Brain microvascular endothelial cell (primary cell): ENCODE measurements at places on chromosomes 5 and 9.

GRCh38 chr5:154284433-154284832 lies 93.9 kb downstream of the GALNT10 start:
- DNase-seq, result no peak

GRCh38 chr9:98809311-98810101 lies 2.0 kb downstream of the GALNT12 start:
- DNase-seq, result peak; percentile 26

DNA sequence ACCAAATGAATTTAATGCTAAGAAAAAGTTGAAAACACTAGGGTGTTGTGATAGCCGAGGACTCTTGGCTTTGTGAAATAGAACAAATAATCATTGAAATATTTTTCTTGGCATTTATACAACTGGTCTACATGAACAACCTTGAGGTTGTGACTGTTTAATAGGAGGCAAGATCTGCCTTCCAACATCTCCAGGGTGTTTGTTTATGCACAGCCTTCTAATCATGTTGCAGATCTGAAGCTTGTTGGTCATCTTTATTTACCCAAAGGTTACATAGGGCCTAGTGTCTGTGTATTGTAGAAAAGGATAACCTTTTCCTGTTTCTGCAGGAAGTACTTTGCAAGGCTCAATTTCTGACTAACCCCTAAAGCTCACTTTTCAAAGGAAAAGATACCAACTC lies 65.2 kb upstream of the RANBP3L start:
- no peak for DNase-seq

- DNase-seq, result peak; percentile 40
Observed at GRCh38 chr5:35470866-35471265, 146.8 kb upstream of the SPEF2 start.

DNA sequence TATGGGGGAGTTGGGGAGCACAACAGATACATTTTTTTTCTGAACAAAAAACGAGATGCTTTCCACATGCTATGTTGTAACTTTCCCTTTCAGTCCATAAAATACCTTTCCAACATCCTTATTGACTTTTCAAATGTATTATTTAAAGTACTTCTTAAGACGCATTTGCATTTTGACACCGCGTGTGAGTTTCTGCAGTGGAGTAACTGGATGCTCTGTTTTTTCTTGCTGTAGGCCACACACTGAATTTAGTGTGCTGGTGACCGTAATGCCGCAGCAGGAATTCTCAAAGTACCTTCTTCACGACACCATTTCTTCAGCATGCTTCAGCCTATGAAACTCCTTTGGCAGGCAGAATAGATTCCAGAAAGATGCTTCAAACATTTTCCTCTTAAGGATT lies 14.3 kb upstream of the EPB41L4B start:
- no peak for DNase-seq

DNA sequence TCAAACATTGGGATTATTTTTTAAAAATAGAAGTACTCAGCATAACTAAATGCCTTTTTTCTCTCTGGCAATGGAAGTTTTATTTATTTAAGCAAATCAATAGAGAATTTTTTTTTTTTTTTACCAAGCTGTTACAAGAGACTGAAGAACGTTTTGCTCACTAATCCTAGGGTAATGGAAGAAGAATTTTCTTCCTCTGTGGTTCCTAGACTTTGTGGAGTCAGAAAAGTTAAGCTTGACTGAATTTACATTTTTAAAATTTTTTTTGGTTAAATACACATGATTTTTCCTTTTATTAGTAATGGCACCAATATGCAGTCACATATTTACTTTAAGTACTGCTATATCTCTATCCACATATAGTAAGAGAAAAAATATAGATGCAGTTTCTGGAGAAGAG lies 189.8 kb downstream of the PCSK1 start:
- no peak for DNase-seq

GRCh38 chr5:94217216-94217615 lies 401.2 kb downstream of the KIAA0825 start:
- no peak for DNase-seq

- no peak for DNase-seq
Observed at GRCh38 chr5:456351-457194, 13.6 kb downstream of the EXOC3 start.

DNA sequence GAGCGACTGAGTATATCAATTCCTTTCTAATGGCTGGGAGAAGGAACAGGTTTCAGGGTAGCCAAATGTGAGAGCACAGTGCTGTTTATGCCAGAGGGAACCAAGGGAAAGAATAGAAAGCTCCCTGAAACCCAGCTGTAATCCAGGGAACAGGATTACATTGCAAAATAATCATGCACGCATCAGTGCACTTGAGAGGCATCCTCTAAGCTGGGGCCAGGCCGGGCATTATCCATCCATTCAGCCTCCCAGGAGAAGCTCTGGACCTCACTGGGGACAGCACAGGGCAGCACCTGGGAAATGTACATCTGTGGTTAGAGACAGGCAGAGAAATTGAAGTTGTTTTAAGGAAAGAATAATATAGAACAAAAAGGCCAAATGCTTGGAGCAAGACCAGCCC lies 72.7 kb downstream of the MTRR start:
- DNase-seq, result no peak

DNA sequence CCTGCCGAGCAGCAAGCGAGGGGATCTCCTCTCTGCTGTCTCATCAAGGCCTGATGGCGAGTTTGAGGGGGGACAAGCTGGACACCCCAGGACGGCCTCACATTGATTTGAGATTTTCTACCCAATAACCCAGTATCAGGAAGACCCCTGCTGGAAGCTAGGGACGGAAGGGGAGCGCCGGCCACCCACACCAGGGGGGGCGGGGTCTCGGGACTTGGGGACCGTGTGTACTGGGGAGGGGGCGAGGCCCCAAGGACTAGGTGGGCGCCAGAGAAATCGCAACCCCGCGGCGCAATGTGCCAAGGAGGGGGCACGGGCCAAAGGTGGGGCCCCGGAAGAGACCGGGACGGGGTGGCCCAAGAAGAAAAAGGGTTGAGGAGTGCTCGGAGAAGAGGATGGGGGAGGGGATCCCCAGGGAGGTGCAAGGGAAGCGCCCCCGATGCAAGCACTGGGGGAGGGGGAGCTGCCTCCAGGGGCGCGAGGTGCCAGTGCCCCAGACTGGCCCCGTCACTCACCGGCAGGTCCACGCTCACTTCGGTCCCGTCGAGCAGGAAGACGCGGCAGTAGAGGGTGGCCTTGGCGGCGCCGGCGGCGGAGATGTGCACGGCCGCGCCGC lies 1.1 kb downstream of the EPB41L4B start:
- no peak for DNase-seq

- no peak for DNase-seq
Observed at GRCh38 chr5:104987074-104987473, 1424.5 kb upstream of the NUDT12 start.

DNA sequence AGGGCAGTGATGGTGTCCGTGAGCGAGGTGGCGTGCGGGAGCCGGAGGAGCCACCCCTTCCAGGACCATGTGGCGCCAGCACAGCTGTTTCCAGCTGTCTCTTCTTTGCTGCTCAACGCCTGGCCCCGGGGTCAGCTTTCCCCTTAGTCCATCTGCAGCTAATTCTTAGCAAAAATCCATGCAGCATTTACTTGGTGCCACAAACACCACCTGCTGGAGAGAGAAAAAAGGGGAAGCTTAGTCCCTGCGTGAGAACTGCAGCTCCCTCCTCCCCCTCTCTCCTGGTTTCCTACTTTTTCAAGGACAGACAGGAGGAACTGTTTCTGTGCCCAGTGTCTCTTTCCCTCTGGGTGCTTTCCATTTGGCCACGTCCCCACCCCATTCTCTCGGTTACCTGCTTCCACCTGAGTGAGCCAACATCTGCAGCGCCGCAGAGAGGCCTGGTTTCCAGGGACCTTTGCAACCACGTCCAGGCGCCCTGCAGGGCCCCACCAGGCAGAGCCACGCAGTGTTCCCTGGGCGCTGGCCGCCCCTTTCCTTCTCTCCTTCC lies 3.4 kb downstream of the SLC6A19 start:
- DNase-seq, result peak; percentile 12

- DNase-seq, result no peak
Observed at GRCh38 chr9:120652934-120653333, 61.3 kb downstream of the MEGF9 start.

- DNase-seq, result no peak
Observed at GRCh38 chr9:132152231-132152630, 9.6 kb upstream of the NTNG2 start.

DNA sequence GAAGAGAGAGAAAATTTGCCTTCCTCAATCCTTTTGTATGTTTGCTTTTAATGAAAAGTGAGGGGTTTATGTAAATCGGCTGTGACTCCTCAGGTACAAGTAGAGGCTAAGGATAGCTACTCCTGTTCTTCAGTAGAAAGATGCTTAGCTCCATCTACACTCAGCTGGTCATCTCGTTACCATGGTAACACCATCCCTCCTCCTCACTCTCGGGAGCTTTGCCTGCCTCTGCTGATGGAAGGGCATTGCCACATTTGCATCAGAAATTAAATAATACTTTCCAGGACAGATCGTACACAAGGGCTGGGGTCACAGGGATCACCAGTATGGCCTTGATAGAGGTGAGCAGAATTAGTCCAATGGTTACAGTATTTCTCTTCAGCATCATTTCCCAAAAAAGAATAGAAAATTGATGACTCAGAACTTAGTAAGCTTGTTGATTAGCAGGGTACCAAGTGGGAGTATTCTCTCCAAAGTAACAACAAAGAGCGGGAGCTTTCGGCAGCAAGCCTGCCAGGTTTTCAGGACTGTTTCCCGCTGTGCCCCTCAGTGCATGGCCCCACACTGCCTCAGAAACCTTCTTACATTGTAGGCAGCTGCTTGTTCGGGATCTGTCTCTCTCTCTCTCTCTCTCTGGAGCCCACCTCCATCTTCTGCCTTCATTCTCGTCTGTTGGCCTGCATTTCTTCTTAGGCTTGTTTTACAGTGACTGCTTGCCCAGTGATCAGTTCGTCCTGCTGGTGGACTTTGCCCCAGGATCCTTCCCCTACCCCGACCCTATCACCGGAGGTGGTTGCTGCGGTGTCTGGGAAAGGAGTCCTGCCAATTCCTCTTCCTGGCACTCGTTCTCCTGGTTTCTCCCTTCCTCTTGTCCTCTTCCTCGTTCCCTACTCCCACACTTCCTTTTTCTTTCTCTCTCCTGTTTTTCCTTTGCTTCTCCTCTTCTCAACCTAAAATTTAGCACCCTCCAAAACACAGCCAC lies 51.9 kb upstream of the SNAPC3 start:
- no peak for DNase-seq

DNA sequence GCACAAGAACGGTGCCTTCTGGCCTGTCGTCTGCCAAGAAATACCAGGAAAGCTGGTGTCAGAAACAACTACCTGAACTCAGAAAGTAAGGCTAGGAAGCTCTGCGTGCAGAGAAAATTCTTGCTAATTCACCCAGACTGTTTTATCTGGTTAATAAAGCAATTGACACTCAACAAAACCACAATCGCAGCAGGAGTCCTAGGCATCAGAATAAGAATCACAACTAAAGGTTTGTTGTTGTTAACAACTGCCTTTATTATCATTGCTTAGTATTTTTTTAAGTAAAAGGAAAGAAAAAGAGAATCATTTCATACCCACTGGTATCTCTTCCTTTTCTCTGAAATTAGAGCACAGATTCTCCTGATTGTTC lies 3.9 kb upstream of the ISL1 start:
- no peak for DNase-seq

GRCh38 chr9:87157366-87158031 lies 210.2 kb upstream of the GAS1 start:
- DNase-seq, result no peak

DNA sequence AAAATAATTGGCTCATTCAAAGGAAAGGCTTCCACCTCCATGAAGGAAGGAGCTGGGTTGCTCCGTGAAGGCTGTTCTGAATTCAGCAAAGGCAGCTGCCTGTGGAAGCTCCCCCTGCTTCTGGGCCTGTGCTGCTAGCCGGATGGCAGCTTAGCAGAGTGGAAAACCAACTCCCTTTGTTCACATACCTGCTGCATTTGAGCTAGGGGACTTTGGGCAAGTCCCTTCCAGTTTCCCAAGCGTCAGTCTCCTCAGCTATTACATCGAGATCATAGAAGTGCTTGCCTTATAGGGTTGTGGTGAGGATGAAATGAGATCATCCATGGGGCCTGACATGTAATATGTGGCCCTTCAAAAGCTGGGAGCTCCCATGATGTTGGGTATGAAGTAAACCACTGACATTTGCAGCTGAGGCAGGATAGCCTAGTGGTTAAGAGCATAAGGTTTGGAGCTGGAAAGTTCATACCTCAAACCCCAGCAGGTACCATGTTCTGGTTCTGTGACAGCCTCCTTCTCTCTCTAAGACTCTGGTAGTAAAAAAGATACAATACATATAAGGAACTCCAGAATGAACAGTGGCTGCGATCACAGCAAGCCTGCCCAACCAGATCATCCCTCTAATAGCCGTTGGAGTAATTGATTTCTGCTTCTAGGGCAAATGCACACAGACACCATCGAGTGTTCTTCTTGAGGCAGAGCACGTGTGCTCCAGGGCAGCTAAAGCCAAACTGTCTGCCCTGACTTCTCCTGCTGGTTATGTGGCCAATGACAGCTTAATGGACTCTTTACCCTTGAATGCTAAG lies 11.0 kb upstream of the DENND1A start:
- no peak for DNase-seq

GRCh38 chr5:126972062-126972895 lies 58.1 kb downstream of the MARCHF3 start:
- DNase-seq, result no peak

DNA sequence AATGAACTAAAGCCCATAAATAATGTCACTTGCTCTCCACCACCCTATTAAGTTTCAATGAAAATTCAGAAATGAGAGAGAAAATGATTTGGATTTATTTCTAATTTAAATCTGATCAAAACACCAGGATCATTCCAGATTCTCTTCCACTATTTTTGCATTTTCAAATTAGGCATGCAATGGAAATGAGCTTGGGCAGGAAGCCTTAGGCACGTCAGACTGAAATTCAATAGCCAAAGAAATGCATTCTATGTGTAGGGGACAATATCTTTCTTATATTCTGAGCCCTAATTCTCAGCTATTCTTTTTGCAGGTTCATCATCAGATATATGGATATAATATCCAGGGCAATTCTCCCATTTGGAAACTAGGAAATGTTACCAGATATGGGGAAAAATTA lies 132.8 kb downstream of the MCTP1 start:
- DNase-seq, result no peak

DNA sequence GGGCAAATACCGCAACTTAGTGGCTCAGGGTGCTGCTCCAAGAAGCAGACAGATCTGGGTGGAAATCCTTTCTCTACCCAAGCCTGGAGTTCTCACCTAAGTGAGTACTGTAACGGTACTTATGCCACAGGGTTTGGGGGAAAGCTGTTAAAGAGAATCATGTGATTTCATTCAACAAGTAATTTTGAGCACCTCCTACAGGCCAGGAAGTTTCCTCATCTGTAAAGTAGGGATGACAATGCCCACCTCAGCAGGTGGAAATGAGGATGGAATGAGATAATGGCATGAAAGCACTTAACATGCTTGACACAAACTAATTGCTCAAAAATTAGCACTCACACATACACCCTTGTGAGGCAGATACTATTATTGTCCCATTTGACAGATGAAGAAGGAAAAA lies 114.1 kb downstream of the JAKMIP2 start:
- DNase-seq, result no peak

DNA sequence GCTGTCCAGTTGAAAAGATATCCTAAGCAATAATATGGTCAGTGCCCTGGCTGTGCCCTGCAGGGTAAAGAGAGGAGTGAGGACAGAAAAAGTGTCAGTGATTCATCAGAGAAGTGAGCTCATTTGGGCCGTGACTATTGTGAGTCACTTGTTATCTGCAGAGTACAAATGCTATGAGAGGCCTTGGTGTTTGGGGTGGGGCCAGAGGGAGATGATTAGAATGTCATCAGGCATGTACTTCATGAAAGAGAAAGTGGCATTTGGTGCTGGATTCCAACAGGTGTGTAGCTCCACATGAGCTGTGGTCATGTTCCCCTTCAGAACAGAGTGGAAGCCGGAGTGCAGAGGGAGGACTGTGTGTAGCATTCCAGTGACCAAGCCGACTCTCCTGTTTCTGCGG lies 174.1 kb downstream of the KDM4C start:
- peak; percentile 92 for DNase-seq

- no peak for DNase-seq
Observed at GRCh38 chr9:127452691-127453090, 1.4 kb downstream of the LRSAM1 start.
